ENCODE measurements at places on chromosomes 1 and 21. TPM values are rescaled to one million over a fixed set of nuclear protein-coding genes. Genes with fewer than 3 reads are reported as not detected.

SORT1 gene
- 41.5 TPM for total RNA-seq

NT5C1A gene
- not detected for total RNA-seq

DNA sequence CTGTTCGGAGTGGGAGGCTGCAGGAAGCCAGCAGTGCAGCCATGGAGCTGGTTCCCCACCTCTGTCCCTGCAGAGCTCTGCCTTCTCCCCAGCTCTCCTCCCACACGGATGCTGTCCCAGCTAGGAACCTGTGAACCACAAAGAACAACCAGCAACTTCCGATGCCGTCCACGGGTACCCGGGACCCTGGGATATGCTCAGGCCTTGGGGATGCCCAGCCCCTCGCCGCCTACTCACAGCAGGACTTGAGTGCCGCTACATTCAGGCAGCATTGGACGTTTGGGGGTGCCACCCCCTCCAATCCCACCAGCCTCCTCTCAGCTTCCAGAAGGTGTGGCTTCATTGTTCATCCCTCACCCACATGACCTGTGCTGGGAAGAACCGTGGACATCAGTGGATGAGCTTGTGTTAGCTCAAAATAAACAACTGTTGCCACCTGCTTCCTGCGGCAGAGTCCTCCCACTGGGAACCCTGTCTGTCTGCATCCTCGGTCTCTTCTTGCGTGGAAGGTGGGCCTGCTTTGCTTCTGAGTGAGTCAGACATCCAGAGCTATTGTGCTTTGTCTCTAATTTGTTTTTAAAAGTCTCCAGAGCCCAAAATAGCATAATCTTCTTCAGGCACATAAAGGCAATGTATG lies 20.1 kb upstream of the AJAP1 start:
- no peaks in the 10 kb centered on the region for H3K4me1 ChIP-seq
- H3K4me3 ChIP-seq = no peak overlapping the region
- no peak overlapping the region for H3K27ac ChIP-seq
- no peaks in the 10 kb centered on the region for H3K36me3 ChIP-seq

DNA sequence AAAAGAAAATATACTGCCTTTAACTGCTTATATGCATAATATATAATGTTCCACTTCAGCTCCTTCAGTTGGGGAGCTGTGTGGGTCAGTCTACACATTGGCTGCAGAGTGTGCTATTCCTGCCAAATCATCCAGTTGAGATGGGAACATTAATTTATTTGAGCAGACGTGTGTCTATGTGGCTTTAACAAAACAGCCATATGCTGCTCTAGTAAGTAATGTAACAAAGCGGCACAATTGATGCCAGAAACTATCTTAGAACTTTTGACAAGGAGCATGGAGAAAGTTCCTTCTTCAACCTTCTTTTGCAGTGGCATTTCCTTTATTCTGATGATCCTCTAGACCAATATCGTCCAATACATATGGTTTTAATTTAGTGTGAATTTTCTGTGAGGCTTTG lies 285.9 kb upstream of the C1orf87 start:
- no peak overlapping the region for H3K27ac ChIP-seq
- no peaks in the 10 kb centered on the region for H3K4me1 ChIP-seq
- no peak for DNase-seq

DNA sequence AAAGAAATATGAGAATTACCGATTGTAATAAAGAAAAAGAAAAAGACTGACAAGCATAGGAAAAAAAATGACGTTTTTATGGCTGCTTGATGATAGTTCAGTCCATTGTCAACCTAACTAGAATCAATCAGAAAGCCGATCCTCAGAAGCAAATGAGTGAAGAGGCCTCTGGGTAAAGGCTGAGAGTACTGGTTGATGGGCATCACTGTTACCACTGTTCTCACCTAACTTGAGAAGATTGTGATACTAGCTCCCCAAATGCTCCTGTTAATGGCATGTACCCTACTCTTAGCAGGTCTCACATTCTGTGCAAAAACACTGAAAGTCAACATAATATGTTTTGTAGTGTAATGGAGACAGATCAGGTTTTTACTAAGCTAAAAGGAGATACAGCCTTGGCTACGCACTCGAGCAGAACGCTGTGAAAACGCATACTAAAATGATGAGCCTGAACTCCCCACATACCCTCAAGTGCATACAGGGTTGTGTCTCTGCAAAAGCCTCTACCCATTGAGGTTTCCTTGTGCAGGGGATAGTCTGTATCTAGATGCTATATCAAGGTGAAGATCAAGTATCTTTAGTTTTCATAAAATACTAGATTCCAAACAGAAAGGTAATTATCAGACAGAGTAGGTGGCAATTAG lies 554.6 kb downstream of the SMYD3 start:
- no peak for DNase-seq
- no peak overlapping the region for H3K27ac ChIP-seq
- H3K36me3 ChIP-seq = no peaks in the 10 kb centered on the region
- H3K4me3 ChIP-seq = no peak overlapping the region

DNA sequence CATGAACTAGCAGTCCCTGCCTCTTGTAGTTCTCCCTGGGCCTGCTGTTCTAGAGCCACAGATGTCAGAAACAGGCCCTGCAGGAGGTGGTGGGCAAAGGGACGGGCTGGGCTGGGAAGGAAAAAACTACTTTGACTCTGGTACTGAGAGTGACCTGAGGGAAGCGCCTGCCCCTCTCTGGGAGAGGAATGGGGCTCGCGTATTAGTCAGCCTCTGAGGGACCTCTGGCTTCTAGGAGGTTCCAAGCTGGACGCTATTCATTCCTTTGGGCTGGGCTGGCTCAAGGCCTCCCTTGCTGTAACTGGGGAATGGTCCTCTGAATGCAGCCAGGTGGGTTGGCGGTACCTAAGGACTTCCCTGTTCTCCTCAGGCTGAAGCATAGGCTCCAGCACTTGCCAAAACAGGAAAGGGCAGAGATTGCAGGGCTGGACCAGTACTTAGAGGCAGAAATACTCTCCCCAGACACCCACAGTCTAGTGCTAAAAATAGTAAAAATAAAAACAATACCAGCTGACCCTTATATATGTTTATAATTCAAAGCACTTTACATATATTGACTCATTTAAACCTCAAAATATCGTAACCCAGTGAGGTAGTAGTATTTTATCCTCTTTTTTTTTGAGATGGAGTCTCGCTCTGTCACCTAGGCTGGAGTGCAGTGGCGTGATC lies 7.1 kb downstream of the POMGNT1 start:
- H3K4me3 ChIP-seq = no peak overlapping the region
- no peaks in the 10 kb centered on the region for H3K4me1 ChIP-seq

- H3K36me3 ChIP-seq = no peaks in the 10 kb centered on the region
- H3K27ac ChIP-seq = no peak overlapping the region
- DNase-seq = no peak
- no peaks in the 10 kb centered on the region for H3K27me3 ChIP-seq
Observed at GRCh38 chr1:27521336-27521831, 31.4 kb upstream of the WASF2 start.

RNU1-2 gene
- total RNA-seq = 2,051 TPM

DNA sequence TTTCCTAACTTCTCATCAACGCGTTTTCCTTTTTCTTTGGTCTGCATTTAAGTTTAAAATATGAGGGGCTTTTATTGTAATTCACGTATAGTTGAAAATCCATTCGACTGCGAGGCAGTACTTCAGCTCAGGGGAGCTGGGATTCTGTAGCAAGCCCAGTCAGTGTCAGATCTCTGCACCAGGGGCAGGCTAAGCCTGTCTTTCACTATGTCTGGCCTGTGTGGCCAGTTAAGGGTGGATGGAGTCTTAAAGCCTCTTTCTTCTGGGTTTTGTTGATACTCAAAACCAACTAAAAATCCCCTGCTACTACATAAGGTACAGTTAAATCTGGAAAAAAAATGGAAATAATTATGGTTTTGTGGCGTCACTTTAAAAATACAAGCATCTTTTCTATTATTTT lies 124.7 kb downstream of the TYW3 start:
- no peak overlapping the region for H3K27ac ChIP-seq
- no peak overlapping the region for H3K4me3 ChIP-seq
- no peak for DNase-seq

GRCh38 chr21:42187976-42188653 lies 30.8 kb upstream of the ABCG1 start:
- H3K27ac ChIP-seq = no peak overlapping the region
- no peak overlapping the region for H3K4me3 ChIP-seq
- H3K36me3 ChIP-seq = no peaks in the 10 kb centered on the region
- H3K4me1 ChIP-seq = no peaks in the 10 kb centered on the region
- no peak for DNase-seq
- no peaks in the 10 kb centered on the region for H3K27me3 ChIP-seq

- no peaks in the 10 kb centered on the region for H3K36me3 ChIP-seq
- H3K4me3 ChIP-seq = no peak overlapping the region
- no peaks in the 10 kb centered on the region for H3K27me3 ChIP-seq
- DNase-seq = no peak
- H3K27ac ChIP-seq = no peak overlapping the region
- no peaks in the 10 kb centered on the region for H3K4me1 ChIP-seq
Observed at GRCh38 chr1:84401156-84401555, 2.9 kb downstream of the DNASE2B start.

DNA sequence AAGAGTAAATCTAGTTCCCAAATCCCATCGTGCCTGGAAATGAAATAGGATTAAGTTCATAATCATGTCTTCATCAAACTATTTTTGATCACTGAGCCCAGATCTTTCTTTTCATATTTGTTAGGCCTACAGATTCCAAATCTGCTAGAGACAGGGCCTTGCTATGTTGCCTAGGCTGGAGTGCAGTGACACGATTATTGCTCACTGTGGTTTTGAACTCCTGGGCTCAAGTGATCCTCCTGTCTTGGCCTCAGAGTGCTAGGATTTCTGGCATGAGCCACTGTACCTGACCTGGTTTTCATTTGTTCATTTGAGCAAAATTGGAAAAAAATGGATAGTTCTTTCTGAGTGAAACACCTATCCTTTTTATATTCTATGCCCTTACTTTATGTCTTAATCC lies 28.0 kb upstream of the DIPK1A start:
- no peak for DNase-seq
- no peaks in the 10 kb centered on the region for H3K36me3 ChIP-seq

GRCh38 chr1:28027660-28028059 lies 60.8 kb downstream of the EYA3 start:
- no peaks in the 10 kb centered on the region for H3K36me3 ChIP-seq
- DNase-seq = no peak
- H3K4me1 ChIP-seq = no peaks in the 10 kb centered on the region
- no peaks in the 10 kb centered on the region for H3K27me3 ChIP-seq

DNA sequence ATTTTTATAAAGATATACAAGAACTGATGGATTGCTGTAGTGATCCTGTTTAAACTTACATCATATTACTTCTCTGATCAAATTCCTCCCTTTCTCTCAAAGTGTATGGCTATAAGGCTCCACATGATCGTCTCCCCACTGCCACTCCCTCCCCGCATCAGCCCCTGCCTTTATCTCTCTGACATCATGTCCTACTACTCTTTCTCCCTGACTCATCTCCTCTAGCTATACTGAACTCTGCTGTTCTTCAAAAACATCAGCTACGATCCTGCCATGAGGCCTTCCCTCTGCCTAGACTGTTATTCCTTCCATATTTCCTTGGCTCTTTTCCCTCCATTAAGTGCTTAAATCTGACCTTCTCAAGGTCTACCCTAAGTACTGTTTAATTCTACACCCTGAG lies 22.8 kb downstream of the HFM1 start:
- no peak for DNase-seq
- H3K36me3 ChIP-seq = no peaks in the 10 kb centered on the region
- no peak overlapping the region for H3K27ac ChIP-seq
- H3K27me3 ChIP-seq = no peaks in the 10 kb centered on the region

GRCh38 chr21:35921471-35921870 lies 138.9 kb downstream of the SETD4 start:
- no peak overlapping the region for H3K27ac ChIP-seq
- no peak overlapping the region for H3K4me3 ChIP-seq
- no peaks in the 10 kb centered on the region for H3K27me3 ChIP-seq
- H3K36me3 ChIP-seq = no peaks in the 10 kb centered on the region

DNA sequence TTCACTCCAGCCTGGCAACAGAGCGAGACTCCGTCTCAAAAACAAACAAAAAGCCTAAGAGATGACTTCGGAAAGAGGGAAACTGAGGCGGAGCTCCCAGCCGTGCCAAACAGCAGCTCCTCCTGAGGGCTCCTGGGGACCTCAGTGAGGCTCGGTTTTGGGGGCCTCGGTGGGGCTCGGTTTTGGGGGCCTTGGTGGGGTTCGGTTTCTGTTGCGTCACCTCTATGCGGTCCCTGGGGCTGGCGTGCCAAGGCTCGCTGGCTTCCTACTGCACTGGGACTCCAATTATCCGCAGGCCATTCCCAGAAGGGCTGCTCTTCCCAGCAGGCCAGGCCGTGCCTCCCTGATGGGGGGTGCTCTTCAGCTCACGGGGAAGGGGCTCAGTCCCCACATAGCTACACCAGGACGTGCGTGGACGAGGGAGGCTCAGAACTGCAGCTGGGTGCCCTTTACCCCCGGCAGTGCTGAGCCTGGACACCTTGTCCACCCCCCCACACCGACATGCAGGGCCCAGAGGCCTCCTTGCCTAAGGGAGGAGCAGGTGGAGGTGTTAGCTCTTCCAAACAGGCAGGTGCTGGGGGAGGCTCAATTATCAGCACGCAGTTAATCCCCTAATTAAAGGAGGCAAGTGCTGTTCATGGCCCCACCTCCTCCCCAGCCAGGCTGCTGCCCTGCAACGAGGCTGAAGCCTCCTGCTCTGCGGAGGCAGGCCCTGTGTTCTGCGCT lies 5.1 kb upstream of the C1orf159 start:
- no peaks in the 10 kb centered on the region for H3K36me3 ChIP-seq
- peaks cover 3% of the 10 kb centered on the region for H3K27me3 ChIP-seq
- H3K4me1 ChIP-seq = no peaks in the 10 kb centered on the region
- no peak overlapping the region for H3K4me3 ChIP-seq

DNA sequence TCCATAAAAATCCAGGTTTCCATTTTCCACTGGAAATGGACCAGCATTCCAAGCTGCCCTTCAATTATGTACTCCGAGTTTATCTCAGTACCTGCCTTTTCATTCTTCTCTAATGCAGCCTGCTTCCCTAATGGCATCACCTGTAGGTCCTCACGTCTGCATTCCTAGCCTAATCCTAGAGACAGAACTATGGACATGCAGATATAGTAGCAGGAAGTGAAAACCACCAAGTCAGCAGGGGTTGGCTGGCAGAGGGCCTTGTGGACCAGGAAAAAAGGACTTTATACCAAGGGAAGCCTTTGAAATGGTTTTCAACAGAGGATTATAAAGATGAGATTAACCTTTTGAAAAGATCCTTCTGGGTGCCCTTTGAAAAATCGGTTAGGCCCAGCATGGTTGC lies 135.7 kb upstream of the L1TD1 start:
- no peak overlapping the region for H3K4me3 ChIP-seq
- H3K4me1 ChIP-seq = peaks cover 11% of the 10 kb centered on the region
- peaks cover 3% of the 10 kb centered on the region for H3K36me3 ChIP-seq
- no peak overlapping the region for H3K27ac ChIP-seq

DNA sequence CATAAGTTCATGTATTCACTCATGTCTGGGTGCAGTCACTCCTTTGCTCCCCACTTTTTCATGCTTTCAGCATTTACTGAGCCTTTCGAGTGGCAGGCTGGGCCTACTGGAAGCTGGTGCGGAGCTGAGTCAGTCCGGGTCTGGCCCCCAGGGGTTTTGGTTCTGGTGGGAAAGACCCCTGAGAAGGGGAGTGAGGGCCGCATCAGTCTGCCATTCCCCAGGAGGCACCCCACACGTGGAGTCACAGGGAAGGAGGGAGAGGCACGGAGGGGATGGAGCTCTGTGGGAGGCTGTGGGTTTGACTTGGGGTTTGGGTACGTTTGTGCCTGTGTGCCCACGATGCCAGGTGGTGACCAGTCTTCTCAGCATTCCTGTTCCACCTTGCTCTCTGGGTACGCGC lies 87.9 kb downstream of the PTPRU start:
- H3K4me3 ChIP-seq = no peak overlapping the region
- H3K4me1 ChIP-seq = no peaks in the 10 kb centered on the region
- peaks cover 2% of the 10 kb centered on the region for H3K36me3 ChIP-seq
- no peak overlapping the region for H3K27ac ChIP-seq
- H3K27me3 ChIP-seq = no peaks in the 10 kb centered on the region

- no peak overlapping the region for H3K4me3 ChIP-seq
- no peaks in the 10 kb centered on the region for H3K4me1 ChIP-seq
- H3K27ac ChIP-seq = no peak overlapping the region
- peaks cover 5% of the 10 kb centered on the region for H3K36me3 ChIP-seq
Observed at GRCh38 chr1:229980009-229980408, 87.0 kb upstream of the GALNT2 start.

ACTN2 gene
- total RNA-seq = 2.3 TPM
